ENCODE measurements at places on chromosomes 3 and 15. TPM values are rescaled to one million over a fixed set of nuclear protein-coding genes. Genes with fewer than 3 reads are reported as not detected.

Gene RTP4
- 3.2 TPM for total RNA-seq

- DNase-seq: no peak
These were observed 28.4 kb downstream of the RASGRP1 start for GRCh38 chr15:38536201-38536676.

GRCh38 chr3:158918008-158918407 is 116.2 kb downstream of the MFSD1 start:
- no peak for DNase-seq

Gene AMOTL2
- total RNA-seq: 22.3 TPM

Gene DNAH12
- total RNA-seq: 0.20 TPM

- no peak for DNase-seq
These were observed 227.5 kb upstream of the EPHA3 start for GRCh38 chr3:88879905-88880304.

GRCh38 chr3:183122257-183122932 is 23.1 kb upstream of the MCCC1 start:
- no peak for DNase-seq

Measured in right lobe of liver (tissue), 6 donors.